ENCODE measurements at places on chromosomes 5 and 9.

DNA sequence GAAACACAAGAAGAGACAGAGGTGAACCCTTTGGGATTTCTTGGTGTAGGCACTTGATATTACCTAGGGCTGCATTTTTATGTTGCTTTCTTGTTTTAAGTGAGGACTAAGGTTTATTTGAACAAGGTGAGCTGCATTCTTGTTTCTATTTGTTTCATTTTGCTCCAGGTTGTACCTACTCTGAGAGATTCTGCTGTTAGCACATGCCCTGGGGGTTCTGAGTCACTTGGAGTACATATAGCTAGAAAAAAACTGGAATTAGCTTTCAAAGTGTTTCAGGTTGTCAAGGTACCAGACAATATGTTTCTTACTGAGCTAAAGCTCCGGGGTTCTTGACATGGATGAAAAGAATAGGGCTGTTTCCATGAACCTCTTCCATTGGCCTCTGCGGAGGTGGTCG lies 299.4 kb downstream of the ICE1 start:
- DNase-seq = no peak

GRCh38 chr5:158463188-158463587 lies 604.2 kb upstream of the CLINT1 start:
- DNase-seq = no peak

- DNase-seq = no peak
These were observed 30.4 kb upstream of the LRRTM2 start for GRCh38 chr5:138905541-138905940.

- DNase-seq = no peak
These were observed 136.3 kb upstream of the SMARCA2 start for GRCh38 chr9:1878811-1879210.

GRCh38 chr5:175047048-175047447 lies 322.7 kb downstream of the MSX2 start:
- DNase-seq = no peak

GRCh38 chr9:113771199-113771598 lies 104.9 kb upstream of the ZNF618 start:
- DNase-seq = no peak

- DNase-seq = no peak
These were observed 25.2 kb upstream of the PLAC8L1 start for GRCh38 chr5:146130440-146131045.

GRCh38 chr9:126066131-126066530 lies 260.5 kb upstream of the MVB12B start:
- no peak for DNase-seq

DNA sequence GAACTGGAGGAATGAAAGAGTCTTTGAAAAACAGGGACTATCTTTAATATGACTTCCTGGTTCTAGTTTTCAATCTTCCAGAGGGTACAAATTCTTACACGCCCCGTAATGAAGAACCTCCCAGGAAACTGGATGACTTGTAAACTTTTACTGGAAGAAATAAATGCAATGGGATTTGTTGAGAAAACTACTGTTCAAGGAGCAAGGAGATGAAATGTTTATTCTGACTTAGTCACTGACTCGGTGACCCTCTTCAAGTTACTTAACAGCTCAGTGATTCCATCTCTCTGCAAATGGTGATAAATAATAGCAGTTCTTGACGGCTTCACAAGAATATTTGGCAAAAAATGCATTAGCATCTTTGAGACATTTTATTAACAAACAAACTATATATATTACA lies 858.6 kb downstream of the PTPRD start:
- DNase-seq = no peak

- no peak for DNase-seq
These were observed 81.6 kb upstream of the NFIB start for GRCh38 chr9:14395317-14396082.

- no peak for DNase-seq
These were observed 352.6 kb downstream of the CDH12 start for GRCh38 chr5:22500556-22500955.

- no peak for DNase-seq
These were observed 415.8 kb downstream of the ACTL7B start for GRCh38 chr9:108439947-108440346.

DNA sequence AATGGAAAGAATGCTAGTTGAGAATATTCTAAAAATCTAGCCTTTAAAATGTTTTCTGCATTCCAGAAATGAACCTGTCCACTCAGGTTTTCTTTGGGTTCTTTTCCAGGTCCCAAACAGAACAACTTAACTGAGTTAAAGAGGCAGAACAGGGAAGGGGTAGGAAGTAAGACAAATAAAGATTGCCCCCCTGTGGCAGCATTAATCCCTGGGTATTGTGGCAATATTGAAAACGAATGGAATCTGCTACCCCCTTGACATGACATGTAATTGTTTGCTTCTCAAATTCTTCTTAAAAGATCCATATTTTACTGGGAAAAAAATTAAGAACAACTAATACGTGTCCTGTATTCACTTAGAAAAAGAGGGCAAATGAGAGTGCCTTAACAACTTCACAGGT lies 9.3 kb upstream of the RBM22 start:
- no peak for DNase-seq

GRCh38 chr9:93133681-93134014 lies 403 bp downstream of the NINJ1 start:
- no peak for DNase-seq

DNA sequence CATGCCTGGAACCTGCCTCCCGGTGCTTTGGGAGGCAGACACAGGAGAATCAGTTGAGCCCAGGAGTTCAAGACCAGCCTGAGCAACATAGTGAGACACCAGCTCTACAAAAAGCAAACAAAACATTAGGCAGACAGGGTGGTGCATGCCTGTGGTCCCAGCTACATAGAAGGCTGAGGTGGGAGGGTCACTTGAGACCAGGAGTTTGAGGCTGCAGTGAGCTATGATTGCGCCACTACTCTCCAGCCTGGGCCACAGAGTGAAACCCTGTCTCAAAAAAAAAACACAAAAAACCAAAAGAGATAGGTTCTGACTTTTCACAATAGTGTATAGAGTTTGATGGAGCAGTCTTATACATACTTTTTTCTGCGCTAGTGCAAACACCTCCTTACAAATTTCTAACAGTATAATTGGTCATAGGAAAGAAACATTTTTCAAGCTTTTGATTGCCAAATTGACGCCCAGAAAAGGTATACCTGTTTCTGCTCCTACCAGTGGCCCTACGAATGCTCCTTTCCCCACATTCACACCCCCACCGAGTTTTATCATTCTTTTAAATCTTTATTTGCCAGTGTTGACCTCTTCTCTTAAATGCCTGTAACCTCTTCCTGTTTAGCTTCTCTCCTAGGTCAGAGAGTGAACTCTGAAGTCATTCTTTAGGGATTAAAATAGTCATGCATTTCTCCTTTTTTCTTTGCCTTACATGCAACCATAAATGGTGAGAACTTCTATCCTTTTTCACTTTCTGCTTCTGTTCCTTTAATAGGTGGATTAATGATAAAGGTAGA lies 7.5 kb downstream of the DOCK8 start:
- DNase-seq = no peak

- no peak for DNase-seq
These were observed 74.2 kb upstream of the SUSD1 start for GRCh38 chr9:112249277-112249676.

- no peak for DNase-seq
These were observed 12.6 kb upstream of the PALM2AKAP2 start for GRCh38 chr9:109767404-109767803.

- no peak for DNase-seq
These were observed 27.7 kb downstream of the PPP3R2 start for GRCh38 chr9:101566904-101567724.

GRCh38 chr5:179558932-179559283 lies 8.6 kb downstream of the RUFY1 start:
- DNase-seq = no peak

DNA sequence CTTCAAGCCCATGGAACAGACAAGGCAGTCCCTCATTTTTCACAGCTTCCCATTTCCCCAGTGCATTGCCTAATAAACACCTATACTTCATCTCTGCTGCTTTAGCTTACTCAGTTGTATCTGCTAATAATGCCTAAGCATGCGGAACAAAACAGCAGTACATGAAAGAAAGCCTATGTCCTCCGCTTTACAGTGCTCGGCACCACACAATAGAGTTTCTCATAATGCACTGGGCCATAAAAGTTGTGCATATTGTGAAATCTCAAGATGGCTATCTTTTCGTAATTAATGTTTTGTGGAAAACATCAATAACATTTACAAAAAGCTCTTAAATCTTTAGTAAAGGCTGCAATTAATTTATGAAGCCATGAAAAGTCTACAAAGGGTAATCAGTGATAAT lies 69.3 kb downstream of the DENND1A start:
- no peak for DNase-seq

- no peak for DNase-seq
These were observed 3.2 kb upstream of the ADRA1B start for GRCh38 chr5:159913048-159913447.

- DNase-seq = no peak
These were observed 48.6 kb downstream of the FOXI1 start for GRCh38 chr5:170154297-170154696.

All from stimulated activated CD4-positive, alpha-beta T cell treated with anti-CD3 and anti-CD28 coated beads, TNF-alpha, amount 100 ng/mL, for 48 hours (primary cell).